ENCODE measurements at places on chromosomes 16 and 17.
A peak's percentile ranks its signal among the peaks of the same experiment; 100 is the strongest.

GRCh38 chr17:14396547-14396946 lies 95.7 kb downstream of the HS3ST3B1 start:
- no peak for DNase-seq

- peak; percentile 64 for DNase-seq
These were observed at the start of gene BCAR1 for GRCh38 chr16:75251280-75252048. TSS of gene BCAR1 (minus strand) at chr16:75251624. CDS start at chr16:75251482, 142 bp downstream.

DNA sequence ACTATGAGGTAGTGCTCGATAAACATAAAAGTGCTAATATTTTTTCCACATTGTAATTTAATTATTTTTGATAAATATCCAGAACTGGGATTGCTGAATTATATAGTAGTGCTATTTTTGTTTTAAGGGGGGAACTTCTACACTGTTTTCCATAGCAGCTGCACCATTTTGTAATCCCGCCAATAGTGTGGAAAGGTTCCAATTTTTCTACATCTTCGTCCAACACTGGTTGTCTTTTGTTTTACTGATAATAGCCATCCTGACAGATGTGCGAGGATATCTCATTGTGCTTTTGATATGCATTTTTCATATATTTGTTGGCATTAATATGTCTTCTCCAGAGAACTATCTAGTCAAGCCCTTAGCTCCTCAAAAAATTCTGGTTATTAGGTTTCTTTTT lies 259.6 kb upstream of the KCNJ16 start:
- no peak for DNase-seq

DNA sequence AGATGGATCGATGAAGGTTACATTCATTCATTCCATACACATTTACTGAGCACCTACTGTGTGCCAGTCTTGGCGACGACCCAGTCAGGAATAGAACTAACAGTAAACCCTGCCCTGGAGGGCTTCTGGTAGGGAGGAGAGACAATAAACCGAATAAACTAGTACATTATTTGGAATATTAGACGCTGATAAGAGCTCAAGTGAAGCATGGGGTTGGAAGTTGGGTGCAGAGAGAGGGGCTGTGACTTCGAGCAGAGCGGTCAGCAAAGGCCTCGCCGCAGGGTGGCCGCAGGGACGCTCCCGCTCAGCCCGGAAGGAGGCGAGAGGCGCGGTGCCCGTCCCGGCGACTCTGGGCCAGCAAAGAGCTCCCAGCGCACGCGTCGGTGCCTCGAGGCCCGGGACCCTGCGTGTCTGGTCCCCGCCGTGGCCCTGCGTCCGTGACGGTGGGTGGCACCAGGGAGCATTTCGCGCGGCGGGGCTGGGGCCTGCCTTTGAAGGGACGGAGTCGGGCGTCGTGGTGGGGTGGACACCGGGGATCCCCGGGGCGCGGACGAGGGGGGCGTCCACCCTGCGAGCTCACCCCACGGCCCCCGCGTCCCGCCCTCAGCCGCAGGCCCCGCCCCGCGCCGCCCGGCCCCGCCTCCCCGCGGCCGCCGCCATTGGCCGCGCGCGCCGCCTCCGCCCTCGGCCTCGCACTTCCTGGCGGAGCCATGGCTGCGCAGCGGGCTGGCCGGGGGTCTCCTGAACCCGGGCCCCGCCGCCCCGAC lies at the start of gene KLHL36:
Gene KLHL36 (plus strand): TSS at position 684 of the 767 bp plus-strand sequence. CDS start 2,357 bp downstream, outside the sequence.
- peak; percentile 15 for DNase-seq

- no peak for DNase-seq
These were observed 290.6 kb downstream of the WWOX start for GRCh38 chr16:78390092-78390491.

- no peak for DNase-seq
These were observed 217.8 kb downstream of the ZFHX3 start for GRCh38 chr16:72829846-72830775.
